Foreskin keratinocyte (primary cell): ENCODE measurements at places on chromosomes 5 and 9. TPM values are rescaled to one million over a fixed set of nuclear protein-coding genes. Genes with fewer than 3 reads are reported as not detected.
A peak's percentile ranks its signal among the peaks of the same experiment; 100 is the strongest.

GRCh38 chr5:76695346-76695745 is 20.6 kb upstream of the F2R start:
- DNase-seq, result no peak

- DNase-seq, result no peak
These were observed 327.6 kb downstream of the ACTL7B start for GRCh38 chr9:108528231-108528630.

DNA sequence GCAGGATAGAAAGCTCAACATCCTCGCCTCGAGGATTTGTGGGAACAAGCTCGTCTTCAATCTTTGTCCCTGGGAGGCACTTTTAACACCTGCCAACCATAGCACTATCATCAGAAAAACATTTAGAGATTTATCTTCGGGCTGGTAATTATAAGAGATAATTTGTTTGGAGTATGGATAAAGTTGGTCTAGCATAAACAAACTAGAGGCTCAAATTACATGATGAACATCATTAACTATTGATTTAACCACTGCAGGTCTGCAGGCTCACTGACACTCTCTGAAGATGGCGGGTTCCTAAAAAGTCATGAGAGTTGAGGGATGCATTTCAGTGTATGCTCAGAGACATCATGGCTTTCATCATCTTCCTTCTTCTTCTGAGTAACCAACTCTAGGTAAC is 25.8 kb upstream of the PCA3 start:
- DNase-seq, result no peak

- DNase-seq, result no peak
These were observed 62.2 kb upstream of the ZNF462 start for GRCh38 chr9:106800701-106801270.

DNA sequence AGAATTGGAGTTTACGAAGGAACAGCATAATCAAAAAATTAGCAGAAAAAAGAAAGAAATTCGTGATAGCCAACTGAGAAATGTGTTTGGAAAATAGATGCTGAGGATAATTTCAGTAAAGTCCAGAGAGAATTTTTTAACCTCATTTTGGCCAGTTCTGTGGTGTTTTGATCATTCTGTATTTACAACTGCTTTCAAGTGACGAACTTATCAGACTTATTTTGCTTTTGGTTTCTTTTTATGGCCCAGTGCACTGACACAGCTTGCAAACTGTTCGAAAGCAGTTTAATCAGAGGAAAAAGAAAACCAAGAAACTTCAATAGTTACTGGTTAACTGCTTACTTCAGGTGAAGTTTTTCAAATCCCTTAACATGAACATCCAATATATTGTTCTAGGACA is 1.9 kb downstream of the SDHA start:
- no peak for DNase-seq

DNA sequence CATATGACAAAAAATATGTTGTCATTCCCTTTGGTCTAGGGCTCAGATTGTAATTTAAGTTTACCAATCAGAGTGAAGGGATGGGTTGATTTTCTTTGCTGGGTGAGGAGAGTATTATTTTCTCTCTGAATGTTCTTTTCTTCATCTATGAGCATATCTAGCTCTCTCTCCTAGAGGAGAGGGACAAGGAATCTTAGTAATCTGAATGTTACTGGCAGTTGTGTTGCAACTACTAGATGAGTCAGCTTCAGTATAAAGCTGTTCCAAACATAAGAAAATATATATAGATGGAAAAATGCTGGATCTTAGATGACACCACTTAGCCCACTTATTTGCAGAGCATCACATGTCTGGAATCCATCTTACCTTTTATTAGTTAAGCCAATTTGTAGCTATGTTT is 259.3 kb downstream of the TUSC1 start:
- peak; percentile 8 for DNase-seq

DNA sequence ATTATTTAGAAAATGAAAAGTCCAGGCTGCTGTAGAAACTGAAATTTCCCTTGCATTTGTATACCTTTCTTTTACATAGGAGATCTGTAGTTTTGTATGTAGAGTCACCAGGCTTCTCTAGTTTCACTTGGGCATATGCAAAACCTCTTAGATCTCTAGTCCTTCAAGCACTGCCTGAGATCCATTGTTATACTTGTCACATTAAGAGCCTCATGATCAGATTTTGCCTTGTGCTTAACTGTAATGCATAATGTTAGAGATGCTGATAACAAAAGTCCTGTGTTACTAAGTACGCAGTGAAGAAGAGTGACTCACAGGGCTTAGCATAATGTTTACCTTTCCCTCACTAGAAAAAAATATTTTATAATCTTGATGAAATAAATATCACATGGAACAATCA is 250.2 kb downstream of the CYLC2 start:
- DNase-seq, result no peak

GRCh38 chr5:53488195-53488722 is 7.8 kb downstream of the FST start:
- DNase-seq, result no peak

DNA sequence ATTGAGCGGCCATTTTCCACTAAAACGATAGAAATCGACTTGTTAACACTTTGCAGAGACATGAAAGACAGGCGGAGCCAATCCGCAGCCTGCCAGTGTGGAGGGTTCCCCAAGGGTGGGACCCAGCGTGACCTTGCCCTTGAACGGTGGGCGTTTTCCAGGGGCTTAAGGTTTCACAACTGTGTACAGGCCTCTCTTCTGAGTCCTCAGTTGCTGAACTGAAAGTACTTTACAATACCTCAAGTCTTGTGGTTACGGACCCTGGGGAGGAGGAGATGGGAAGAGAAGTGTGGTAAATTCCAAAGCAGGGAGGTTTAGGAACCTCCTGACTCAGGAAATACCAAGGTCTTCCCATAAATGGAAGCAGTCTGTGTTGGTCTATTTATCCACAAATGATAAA is 68.2 kb upstream of the CKMT2 start:
- DNase-seq, result no peak

- peak; percentile 0 for DNase-seq
These were observed 356.5 kb downstream of the CCDC171 start for GRCh38 chr9:15909297-15909696.

DNA sequence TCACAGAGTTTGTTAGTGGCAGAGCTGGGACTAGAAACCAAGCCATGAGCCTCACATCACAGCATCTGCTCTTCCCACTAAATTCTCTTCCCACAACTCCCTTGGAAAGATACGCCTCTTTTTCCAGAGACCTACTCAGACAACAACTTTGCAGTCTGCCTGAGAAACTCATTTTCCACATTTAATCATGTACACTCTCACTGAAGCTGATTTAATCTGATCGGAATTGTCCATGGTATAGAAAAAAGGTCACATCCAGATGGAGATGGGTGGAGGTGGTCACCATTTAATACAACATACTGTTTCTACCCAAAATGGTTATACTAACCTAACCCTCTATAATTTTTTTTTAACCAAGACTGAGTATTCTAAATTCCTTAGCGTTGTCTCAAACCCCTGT is 366.2 kb downstream of the ENC1 start:
- DNase-seq, result no peak

The GARIN3 gene
- total RNA-seq, result not detected in 2 replicates

The PCDHA10 gene
- total RNA-seq, result under 0.01 and 0.04 TPM in 2 replicates

The SLC22A4 gene
- total RNA-seq, result 1.4 and 1.7 TPM in 2 replicates

The SOX30 gene
- 0.04 TPM in 1 of 2 replicates, not detected in the other for total RNA-seq

The CCDC180 gene
- 0.42 and 0.54 TPM in 2 replicates for total RNA-seq

The DELE1 gene
- total RNA-seq, result 39.2 and 44.1 TPM in 2 replicates
